SJSA1 (cell line): ENCODE measurements at places on chromosomes 7 and 10. TPM values are rescaled to one million over a fixed set of nuclear protein-coding genes. Genes with fewer than 3 reads are reported as not detected.

Gene GIMAP6
- not detected in 2 replicates for total RNA-seq

Gene LIPM
- total RNA-seq: not detected in 2 replicates

Gene UCMA
- not detected in 2 replicates for total RNA-seq

Gene MYL7
- total RNA-seq: not detected in 2 replicates

Gene C10orf62
- not detected in 2 replicates for total RNA-seq

Gene PHYHIPL
- total RNA-seq: not detected in 2 replicates

Gene ZNF316
- 11.6 and 13.8 TPM in 2 replicates for total RNA-seq

Gene WNT2
- 2.5 and 3.3 TPM in 2 replicates for total RNA-seq

Gene PDLIM1
- total RNA-seq: 45.5 and 55.6 TPM in 2 replicates

- no peaks in the 10 kb centered on the region for H3K36me3 ChIP-seq
- H3K4me1 ChIP-seq: peaks cover 12% of the 10 kb centered on the region; the same call in 1 of the 2 replicates
- no peak overlapping the region for H3K27ac ChIP-seq
- no peak for DNase-seq
Observed at GRCh38 chr10:132885451-132886210, 56.7 kb downstream of the CFAP46 start.

DNA sequence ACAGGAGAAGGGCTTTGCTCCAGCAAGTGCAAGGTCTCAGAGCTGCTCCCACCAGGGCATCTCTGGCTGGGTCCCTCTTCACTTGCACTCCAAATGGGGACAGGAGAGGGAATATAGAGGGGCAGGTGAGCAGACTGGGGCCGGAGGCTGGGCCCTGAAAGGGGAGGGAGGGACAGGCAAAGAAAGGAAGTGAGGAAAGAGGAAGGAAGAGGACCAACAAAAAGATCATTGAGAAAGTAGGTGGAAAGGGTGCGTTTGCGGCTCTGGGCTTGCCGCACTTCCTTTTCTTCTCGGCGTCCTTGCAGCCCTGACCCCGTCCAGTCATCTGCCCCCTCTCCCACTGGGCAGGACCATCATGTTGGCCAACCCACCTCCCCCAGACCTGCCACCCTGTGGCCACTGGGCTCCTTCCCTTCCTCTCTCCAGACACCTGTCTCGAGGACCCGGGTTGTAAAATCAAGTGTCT, 14.0 kb downstream of the ITPRIP start:
- H3K4me3 ChIP-seq: no peak overlapping the region
- no peaks in the 10 kb centered on the region for H3K27me3 ChIP-seq

DNA sequence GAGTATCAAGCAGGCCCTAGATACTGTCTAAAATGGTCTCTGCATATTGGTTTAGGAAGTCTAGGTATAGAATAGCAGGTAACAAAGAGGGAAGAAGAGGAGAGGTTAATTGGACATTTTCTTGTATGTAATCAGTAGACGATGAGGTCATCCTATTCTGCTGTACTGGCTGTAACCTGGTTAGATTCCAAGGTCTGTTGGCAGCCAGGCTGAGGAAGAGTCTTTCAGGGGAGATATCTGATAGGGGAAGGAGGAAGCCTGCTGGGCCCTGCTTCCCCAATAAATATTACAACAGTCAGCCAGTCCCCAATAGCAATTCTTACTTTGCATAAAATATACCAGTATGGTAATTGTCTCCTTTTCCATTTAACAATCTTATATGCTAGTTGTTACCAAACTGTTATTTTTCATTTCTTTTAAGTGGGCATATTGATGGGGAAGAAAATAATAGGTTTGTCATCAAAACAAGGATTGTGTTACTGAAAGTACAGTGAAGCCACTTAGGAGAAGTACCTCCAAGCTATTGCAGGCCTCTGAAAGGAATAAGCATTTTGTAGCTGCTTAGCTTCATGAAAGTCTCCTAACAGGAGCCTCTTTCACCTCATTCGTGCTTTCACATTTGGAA, 186.4 kb downstream of the LRRC4 start:
- H3K27me3 ChIP-seq: no peaks in the 10 kb centered on the region
- H3K36me3 ChIP-seq: peaks cover 24% of the 10 kb centered on the region
- DNase-seq: no peak

DNA sequence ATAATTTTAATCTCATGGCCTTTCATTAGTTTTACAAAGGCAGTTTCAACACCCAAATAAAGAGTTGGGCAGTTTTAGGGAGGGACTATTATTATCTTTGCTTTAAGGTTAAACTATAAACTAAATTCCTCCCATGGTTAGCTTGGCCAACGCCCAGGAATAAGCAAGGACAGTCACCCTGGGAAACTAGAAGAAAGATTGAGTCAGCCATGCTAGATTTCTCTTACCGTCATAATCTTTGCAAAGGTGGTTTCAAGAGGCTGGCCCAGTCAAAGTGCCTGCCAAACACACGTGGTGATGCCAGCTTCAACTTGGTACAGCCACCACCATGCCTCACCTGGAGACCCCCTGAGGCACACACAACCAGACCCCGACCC, 317.4 kb upstream of the SP8 start:
- no peak overlapping the region for H3K4me3 ChIP-seq
- H3K27me3 ChIP-seq: no peaks in the 10 kb centered on the region
- H3K27ac ChIP-seq: no peak overlapping the region
- H3K4me1 ChIP-seq: no peaks in the 10 kb centered on the region

GRCh38 chr7:29100924-29101323, 45.4 kb downstream of the CPVL start:
- no peak overlapping the region for H3K27ac ChIP-seq
- no peak for DNase-seq
- no peaks in the 10 kb centered on the region for H3K36me3 ChIP-seq
- no peak overlapping the region for H3K4me3 ChIP-seq

GRCh38 chr10:27373566-27374160, 130.4 kb upstream of the RAB18 start:
- H3K4me1 ChIP-seq: no peaks in the 10 kb centered on the region
- no peak overlapping the region for H3K27ac ChIP-seq
- H3K36me3 ChIP-seq: no peaks in the 10 kb centered on the region
- peaks cover 17% of the 10 kb centered on the region for H3K27me3 ChIP-seq
- no peak for DNase-seq
- no peak overlapping the region for H3K4me3 ChIP-seq

- no peak for DNase-seq
- no peaks in the 10 kb centered on the region for H3K36me3 ChIP-seq
- H3K27me3 ChIP-seq: no peaks in the 10 kb centered on the region
- no peaks in the 10 kb centered on the region for H3K4me1 ChIP-seq
- no peak overlapping the region for H3K4me3 ChIP-seq
Observed at GRCh38 chr7:94972296-94972695, 64.9 kb downstream of the PPP1R9A start.

DNA sequence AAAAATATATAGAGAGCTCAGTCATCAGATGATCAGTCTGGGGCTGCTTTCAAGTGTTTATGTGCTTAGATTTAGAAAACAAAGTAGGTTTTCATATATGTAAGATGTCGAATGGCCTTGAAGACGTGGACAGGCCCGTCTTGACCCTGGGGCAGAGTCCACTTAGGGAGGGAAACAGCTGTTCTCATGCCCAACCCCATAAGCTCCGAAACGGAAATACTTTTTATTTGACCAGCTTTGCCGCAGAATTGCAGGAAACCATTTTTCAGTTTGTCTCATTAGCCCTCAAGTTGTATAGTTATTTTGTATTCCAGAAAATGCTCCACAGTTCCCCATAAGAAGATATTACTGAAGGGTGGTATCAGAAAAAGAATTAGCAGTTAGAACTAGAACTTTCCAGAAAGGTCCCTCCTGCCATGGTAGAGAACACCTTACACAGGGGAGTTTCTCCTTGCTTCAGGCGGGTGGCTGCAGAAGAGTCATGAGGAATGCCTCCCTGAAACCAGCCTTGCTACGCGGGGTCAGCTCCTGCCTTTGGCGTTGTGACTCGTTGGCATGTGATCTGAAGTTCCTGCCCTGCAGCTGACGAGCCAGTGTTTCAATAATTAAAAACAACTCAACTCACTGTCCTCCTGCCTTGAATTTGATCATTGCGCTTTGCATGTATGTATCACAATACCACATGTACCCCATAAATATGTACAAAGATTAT, 192.7 kb downstream of the CELF2 start:
- H3K27ac ChIP-seq: no peak overlapping the region
- no peaks in the 10 kb centered on the region for H3K36me3 ChIP-seq
- H3K27me3 ChIP-seq: no peaks in the 10 kb centered on the region
- H3K4me3 ChIP-seq: no peak overlapping the region
- DNase-seq: no peak
- no peaks in the 10 kb centered on the region for H3K4me1 ChIP-seq

- no peaks in the 10 kb centered on the region for H3K36me3 ChIP-seq
- H3K27me3 ChIP-seq: no peaks in the 10 kb centered on the region; the same call in 1 of the 2 replicates
- DNase-seq: peak; percentile 57
Observed at GRCh38 chr7:106947244-106947728, 82.2 kb downstream of the PIK3CG start.

- DNase-seq: no peak
- H3K27ac ChIP-seq: no peak overlapping the region
- H3K27me3 ChIP-seq: no peaks in the 10 kb centered on the region
- no peak overlapping the region for H3K4me3 ChIP-seq
Observed at GRCh38 chr10:52115823-52116222, 198.3 kb upstream of the DKK1 start.

GRCh38 chr10:69906425-69906824, 104.7 kb downstream of the COL13A1 start:
- H3K27ac ChIP-seq: no peak overlapping the region
- no peaks in the 10 kb centered on the region for H3K27me3 ChIP-seq
- no peak overlapping the region for H3K4me3 ChIP-seq

GRCh38 chr10:49830846-49831245, 68.7 kb upstream of the OGDHL start:
- peaks cover 13% of the 10 kb centered on the region for H3K36me3 ChIP-seq
- no peak overlapping the region for H3K4me3 ChIP-seq
- DNase-seq: no peak
- H3K4me1 ChIP-seq: peaks cover 14% of the 10 kb centered on the region
- no peaks in the 10 kb centered on the region for H3K27me3 ChIP-seq
- peak overlapping the region; percentile 38; the same call in 1 of the 2 replicates for H3K27ac ChIP-seq

- no peaks in the 10 kb centered on the region for H3K27me3 ChIP-seq
- H3K36me3 ChIP-seq: no peaks in the 10 kb centered on the region
- H3K4me3 ChIP-seq: no peak overlapping the region
- DNase-seq: no peak
- H3K4me1 ChIP-seq: no peaks in the 10 kb centered on the region
Observed at GRCh38 chr7:122691569-122692235, 7.2 kb downstream of the RNF133 start.

GRCh38 chr10:26457088-26457487, 18.9 kb downstream of the APBB1IP start:
- no peaks in the 10 kb centered on the region for H3K4me1 ChIP-seq
- H3K36me3 ChIP-seq: no peaks in the 10 kb centered on the region
- H3K27ac ChIP-seq: no peak overlapping the region
- H3K27me3 ChIP-seq: no peaks in the 10 kb centered on the region
- H3K4me3 ChIP-seq: no peak overlapping the region

GRCh38 chr10:124007773-124008145, 85.6 kb downstream of the CHST15 start:
- H3K4me3 ChIP-seq: no peak overlapping the region
- DNase-seq: no peak
- H3K4me1 ChIP-seq: no peaks in the 10 kb centered on the region
- no peaks in the 10 kb centered on the region for H3K27me3 ChIP-seq

GRCh38 chr7:130273933-130274255, 7.2 kb downstream of the CPA2 start:
- H3K36me3 ChIP-seq: no peaks in the 10 kb centered on the region
- no peaks in the 10 kb centered on the region for H3K27me3 ChIP-seq
- no peak overlapping the region for H3K27ac ChIP-seq
- H3K4me1 ChIP-seq: no peaks in the 10 kb centered on the region
- DNase-seq: no peak

- peak overlapping the region; percentile 85 for H3K27ac ChIP-seq
- H3K4me1 ChIP-seq: peaks cover 25% of the 10 kb centered on the region
- no peaks in the 10 kb centered on the region for H3K36me3 ChIP-seq
- DNase-seq: peak; percentile 81
- no peak overlapping the region for H3K4me3 ChIP-seq
Observed at GRCh38 chr10:126133906-126134656, 237.7 kb downstream of the FANK1 start.
